Activated CD8-positive, alpha-beta memory T cell treated with anti-CD3 and anti-CD28 coated beads, Interleukin-2, amount 10 ng/mL, durations not matched to agents 7 days and 5 days (primary cell): ENCODE measurements at places on chromosomes 3 and 15.

DNA sequence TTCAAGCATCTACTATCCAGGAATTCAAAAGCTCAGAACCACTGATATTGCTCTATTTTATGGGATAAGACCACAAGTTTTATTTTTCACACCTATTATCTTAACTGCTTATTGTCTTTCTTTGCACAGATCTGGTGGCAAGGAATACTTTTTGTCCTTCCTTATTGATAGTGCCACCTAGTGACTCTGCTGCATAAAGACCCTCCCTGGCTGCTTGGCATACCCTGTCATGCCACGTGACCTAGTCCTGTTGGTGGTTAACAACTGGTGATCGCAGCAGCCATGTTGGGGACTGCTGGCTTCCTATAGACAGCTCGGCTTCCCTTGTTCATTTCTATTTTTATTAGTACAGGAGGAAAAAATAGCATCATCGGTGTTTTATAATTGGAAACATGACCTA is 236.3 kb downstream of the MEX3B start:
- no peaks in the 10 kb centered on the region for H3K4me1 ChIP-seq
- H3K4me3 ChIP-seq: no peak overlapping the region
- no peak for DNase-seq
- no peaks in the 10 kb centered on the region for H3K36me3 ChIP-seq
- no peaks in the 10 kb centered on the region for H3K27me3 ChIP-seq

GRCh38 chr3:81871358-81872155 is 110.1 kb upstream of the GBE1 start:
- H3K36me3 ChIP-seq: no peaks in the 10 kb centered on the region
- H3K4me1 ChIP-seq: no peaks in the 10 kb centered on the region
- no peak overlapping the region for H3K27ac ChIP-seq
- H3K27me3 ChIP-seq: peaks cover 3% of the 10 kb centered on the region
- no peak for DNase-seq
- no peak overlapping the region for H3K4me3 ChIP-seq

DNA sequence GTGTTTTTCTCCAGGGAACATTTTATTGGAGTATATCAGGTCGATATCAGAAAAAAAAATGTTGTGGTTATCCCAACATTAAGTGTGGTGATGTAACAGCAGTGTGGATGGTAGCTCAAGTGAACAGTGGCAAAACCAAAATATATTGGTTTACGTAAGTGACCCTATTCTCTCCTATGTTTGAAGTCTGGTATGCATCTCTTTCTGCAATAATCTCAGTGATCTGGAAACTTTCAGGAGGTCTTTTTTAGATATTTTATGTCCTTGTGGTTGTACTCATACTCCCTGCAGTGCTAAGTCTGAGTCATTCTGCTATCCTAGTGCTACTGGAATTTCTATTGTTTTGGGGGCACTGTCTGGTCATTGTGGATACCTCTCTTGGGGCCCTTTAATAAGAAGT is 137.9 kb downstream of the SNRPN start:
- peaks cover 81% of the 10 kb centered on the region for H3K36me3 ChIP-seq
- H3K27me3 ChIP-seq: no peaks in the 10 kb centered on the region
- H3K4me1 ChIP-seq: no peaks in the 10 kb centered on the region
- H3K27ac ChIP-seq: no peak overlapping the region
- no peak overlapping the region for H3K4me3 ChIP-seq

- no peaks in the 10 kb centered on the region for H3K27me3 ChIP-seq
- peaks cover 7% of the 10 kb centered on the region for H3K4me1 ChIP-seq
- DNase-seq: no peak
- no peak overlapping the region for H3K27ac ChIP-seq
- H3K4me3 ChIP-seq: no peak overlapping the region
These were observed 19.6 kb upstream of the C15orf61 start for GRCh38 chr15:67501177-67501835.

- H3K27me3 ChIP-seq: peaks cover 2% of the 10 kb centered on the region
- H3K4me3 ChIP-seq: no peak overlapping the region
- peaks cover 17% of the 10 kb centered on the region for H3K4me1 ChIP-seq
- H3K36me3 ChIP-seq: no peaks in the 10 kb centered on the region
These were observed 15.8 kb downstream of the WNT7A start for GRCh38 chr3:13863965-13864595.

DNA sequence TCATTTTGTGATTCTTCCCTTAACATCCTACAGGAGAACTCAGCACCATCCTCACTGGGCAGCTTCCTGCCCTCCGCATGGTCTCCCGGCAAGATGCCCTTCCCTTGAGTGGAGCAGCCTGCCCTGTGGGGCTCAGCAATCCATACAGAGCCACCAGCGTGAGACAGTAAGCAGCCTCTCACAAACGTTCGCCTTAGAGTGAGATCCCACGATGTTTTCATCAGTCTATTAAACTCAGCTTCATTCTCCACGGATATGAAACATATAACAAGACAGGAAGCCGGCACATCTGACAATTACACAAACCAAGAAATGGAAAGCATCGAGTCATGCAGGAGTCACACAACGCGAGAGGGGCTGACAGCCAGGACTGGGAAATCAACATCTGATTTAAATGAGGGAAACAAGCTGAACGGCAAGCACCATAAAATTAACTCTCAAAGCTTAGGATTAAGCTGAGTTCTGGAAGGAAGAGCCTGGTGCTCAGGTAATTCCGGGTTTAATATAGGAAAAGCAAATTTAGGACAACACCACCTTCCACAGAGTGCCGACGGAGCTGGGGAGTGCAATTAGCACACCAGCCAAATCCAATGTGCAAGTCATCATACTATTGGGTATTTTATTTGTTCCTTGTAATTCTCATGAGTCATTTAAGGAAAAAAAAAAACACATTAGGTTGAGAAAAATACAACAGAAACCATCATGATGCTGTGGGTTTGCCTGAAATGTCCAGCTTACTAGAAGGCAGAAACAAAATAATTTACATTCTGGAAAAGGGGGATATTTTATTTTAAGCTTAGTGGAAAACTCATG is 272.0 kb downstream of the OCA2 start:
- H3K4me3 ChIP-seq: no peak overlapping the region
- no peaks in the 10 kb centered on the region for H3K4me1 ChIP-seq
- H3K27me3 ChIP-seq: no peaks in the 10 kb centered on the region
- no peaks in the 10 kb centered on the region for H3K36me3 ChIP-seq
- H3K27ac ChIP-seq: no peak overlapping the region
- DNase-seq: no peak

- H3K4me1 ChIP-seq: peaks cover 1% of the 10 kb centered on the region
- no peaks in the 10 kb centered on the region for H3K36me3 ChIP-seq
- peaks cover 13% of the 10 kb centered on the region for H3K27me3 ChIP-seq
- H3K27ac ChIP-seq: no peak overlapping the region
These were observed 92.4 kb downstream of the MEGF11 start for GRCh38 chr15:66161108-66161507.

- DNase-seq: no peak
- H3K36me3 ChIP-seq: peaks cover 78% of the 10 kb centered on the region
- H3K27ac ChIP-seq: no peak overlapping the region
These were observed 95.5 kb downstream of the MBNL1 start for GRCh38 chr3:152364237-152364636.

DNA sequence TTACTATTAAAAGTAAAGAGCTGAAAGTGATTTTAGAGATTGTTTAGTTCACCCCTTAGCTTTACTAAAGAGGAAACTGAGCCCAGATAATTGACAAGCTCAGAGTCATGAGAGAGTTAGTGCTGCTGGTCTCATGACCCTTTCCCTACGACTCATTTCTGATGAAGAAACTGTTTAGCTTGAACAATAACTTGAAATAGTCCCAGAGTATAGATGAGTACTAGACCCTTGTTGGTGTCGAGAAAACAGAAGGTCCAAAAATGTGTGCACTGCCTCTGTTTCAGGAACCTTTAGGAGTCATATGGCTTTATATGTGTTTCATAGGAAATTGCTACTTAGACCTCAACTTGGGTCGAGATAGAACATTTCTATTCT is 58.2 kb downstream of the IL16 start:
- H3K27ac ChIP-seq: no peak overlapping the region
- no peak for DNase-seq
- no peaks in the 10 kb centered on the region for H3K4me1 ChIP-seq
- H3K36me3 ChIP-seq: no peaks in the 10 kb centered on the region
- peaks cover 44% of the 10 kb centered on the region for H3K27me3 ChIP-seq
- no peak overlapping the region for H3K4me3 ChIP-seq
